ENCODE measurements at places on chromosomes 4 and X. TPM values are rescaled to one million over a fixed set of nuclear protein-coding genes. Genes with fewer than 3 reads are reported as not detected.

- DNase-seq = no peak
Observed at GRCh38 chr4:99282731-99283130, 8.1 kb downstream of the ADH1A start.

DNA sequence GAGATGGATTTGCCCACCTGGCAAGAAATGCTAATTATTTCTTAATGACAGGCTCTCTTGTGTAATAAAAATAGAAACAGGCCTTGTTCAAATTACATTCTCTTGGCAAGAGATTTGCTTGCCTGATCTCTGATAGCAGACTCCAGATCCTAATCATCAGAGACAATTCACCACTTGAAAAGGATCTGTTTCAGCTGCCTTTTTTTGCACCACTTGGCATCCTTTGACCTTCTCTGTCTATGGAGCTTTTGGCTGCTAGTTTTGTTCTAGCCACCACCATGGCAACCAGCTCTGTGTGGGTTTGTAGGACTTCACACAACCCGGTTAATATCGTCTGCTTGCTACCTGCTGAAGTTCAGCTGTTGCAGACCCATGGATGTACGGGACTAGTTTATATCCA, 241.1 kb upstream of the TLL1 start:
- DNase-seq = no peak

GPR143 gene
- total RNA-seq = not detected

GRCh38 chrX:41265615-41266014, 68.3 kb upstream of the DDX3X start:
- peak; percentile 74 for DNase-seq

PPEF1 gene
- total RNA-seq = not detected

ADRA2C gene
- total RNA-seq = not detected

GRCh38 chr4:139207247-139207646, 30.2 kb upstream of the ELF2 start:
- DNase-seq = no peak

DNA sequence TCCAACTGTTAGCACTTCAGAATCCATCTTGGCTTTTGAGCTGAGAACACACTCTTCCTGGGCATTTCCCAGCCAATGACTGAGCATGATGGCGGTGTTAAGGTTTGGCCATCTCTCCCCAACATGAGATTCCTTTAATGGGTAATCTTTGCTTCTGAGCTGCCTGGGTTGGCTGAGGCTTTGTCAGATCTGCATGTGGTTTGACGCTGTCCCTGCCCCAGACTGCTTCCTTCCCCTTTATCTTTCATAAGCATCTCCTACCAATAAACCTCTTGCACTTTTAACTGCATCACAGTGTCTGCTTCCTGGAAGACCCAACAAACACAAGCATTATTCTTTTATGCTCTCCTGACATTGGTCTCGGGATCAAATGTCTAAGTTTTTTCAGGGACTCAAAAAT, 31.5 kb upstream of the DIPK2B start:
- DNase-seq = no peak

DNA sequence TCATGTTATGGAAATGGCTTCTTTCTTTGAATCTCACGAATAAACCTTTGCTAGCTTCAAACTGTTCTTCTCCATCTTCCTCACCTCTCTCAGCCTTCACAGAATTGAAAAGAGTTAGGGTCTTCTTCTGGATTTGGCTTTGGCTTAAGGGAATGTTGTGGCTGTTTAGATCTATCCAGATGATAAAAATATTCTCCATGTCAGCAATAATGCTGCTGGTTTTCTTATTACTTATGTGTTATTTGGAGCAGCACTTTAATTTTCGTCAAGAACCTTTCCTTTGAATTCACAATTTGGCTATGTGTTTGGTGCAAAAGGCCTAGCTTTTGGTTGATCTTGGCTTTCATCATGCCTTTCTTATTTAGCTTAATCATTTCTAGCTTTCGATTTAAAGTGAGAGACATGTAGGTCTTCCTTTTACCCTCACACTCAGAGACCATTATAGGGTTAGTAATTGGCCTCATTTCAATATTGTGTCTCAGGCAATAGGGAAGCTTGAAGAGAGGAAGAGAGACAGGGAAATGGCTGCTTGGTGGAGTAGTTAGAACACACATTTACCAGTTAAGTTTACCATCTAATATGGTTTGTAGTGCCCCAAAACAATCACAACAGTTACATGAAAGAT, 5.1 kb upstream of the ADAM29 start:
- DNase-seq = no peak

DNA sequence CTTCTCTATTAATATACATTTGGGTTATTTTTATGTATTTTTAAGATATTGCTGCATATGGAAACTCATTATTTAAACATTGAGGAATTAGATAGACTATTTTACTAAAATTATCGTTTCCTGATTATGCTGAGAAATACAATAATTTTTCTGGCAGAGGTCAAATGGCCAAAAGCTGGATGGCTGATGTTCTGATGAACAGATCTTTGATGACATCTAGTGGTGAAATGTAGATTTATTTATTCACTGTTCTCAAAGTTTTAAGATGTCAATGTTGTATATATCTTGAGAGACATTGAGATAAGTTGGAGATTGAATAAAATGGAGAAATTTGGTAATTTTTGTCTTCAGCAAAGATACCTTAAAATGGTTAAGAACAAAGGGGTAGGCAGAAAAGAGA, 96.2 kb downstream of the UGT8 start:
- DNase-seq = peak; percentile 23

GRCh38 chr4:124722071-124722470, 9.5 kb upstream of the ANKRD50 start:
- no peak for DNase-seq

DNA sequence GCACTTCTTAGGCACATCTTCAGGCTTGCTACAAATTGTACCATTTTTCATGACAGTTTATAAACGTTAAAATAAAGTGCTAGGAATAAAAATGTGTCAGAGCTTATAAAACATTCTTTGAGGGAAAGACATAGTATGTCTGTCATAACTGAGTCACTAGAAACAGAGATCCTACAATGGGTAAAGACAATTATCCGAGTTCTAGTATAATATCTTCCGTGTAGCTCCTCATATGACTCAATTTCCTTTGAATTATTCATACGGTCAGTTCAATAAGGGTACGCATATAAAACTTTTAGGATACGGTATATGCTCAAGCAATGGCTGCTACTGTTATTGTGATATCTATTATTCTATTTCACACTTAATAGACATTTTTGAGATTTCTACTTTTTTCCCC, 349.1 kb downstream of the PCDH10 start:
- DNase-seq = no peak

TMSB15C gene
- total RNA-seq = 1.5 TPM

- DNase-seq = no peak
Observed at GRCh38 chrX:1093586-1094421, 118.6 kb downstream of the CRLF2 start.

DNA sequence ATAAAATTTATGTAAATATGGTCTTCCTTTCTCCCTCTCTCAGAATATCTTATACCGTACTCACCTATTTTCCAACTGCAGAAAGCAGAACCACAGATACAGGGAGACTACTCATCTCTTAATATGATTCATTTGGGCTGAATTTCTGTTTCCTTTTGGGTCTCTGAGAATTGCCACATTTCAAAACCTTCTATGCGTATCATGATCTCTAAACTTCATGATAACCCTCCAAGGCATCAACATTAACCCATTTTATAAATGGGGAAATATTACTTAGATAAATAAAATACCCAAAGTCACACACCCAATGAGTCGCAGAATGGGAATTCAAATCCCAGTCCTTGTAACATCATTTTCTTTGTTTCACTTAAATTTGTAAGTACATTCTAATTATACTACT, 16.6 kb upstream of the PRDM8 start:
- no peak for DNase-seq

GRCh38 chr4:79958466-79959264, 114.4 kb downstream of the ANTXR2 start:
- DNase-seq = no peak

- no peak for DNase-seq
Observed at GRCh38 chrX:20500949-20501348, 234.2 kb upstream of the RPS6KA3 start.

SULT1B1 gene
- 5.1 TPM for total RNA-seq

GRCh38 chr4:78691334-78691754, 84.8 kb upstream of the BMP2K start:
- no peak for DNase-seq

- DNase-seq = no peak
Observed at GRCh38 chr4:111011458-111011857, 388.6 kb upstream of the PITX2 start.

- no peak for DNase-seq
Observed at GRCh38 chrX:138748480-138748879, 37.0 kb upstream of the FGF13 start.

ADGRG4 gene
- total RNA-seq = not detected

GRCh38 chr4:187390646-187391045, 604.9 kb upstream of the ZFP42 start:
- DNase-seq = no peak

- no peak for DNase-seq
Observed at GRCh38 chrX:42247241-42247640, 323.9 kb upstream of the CASK start.

- peak; percentile 15 for DNase-seq
Observed at GRCh38 chrX:78945186-78945912, at the start of gene P2RY10. Gene P2RY10 (plus strand): TSS chrX:78945391. CDS start chrX:78960521, 15,130 bp downstream.

DNA sequence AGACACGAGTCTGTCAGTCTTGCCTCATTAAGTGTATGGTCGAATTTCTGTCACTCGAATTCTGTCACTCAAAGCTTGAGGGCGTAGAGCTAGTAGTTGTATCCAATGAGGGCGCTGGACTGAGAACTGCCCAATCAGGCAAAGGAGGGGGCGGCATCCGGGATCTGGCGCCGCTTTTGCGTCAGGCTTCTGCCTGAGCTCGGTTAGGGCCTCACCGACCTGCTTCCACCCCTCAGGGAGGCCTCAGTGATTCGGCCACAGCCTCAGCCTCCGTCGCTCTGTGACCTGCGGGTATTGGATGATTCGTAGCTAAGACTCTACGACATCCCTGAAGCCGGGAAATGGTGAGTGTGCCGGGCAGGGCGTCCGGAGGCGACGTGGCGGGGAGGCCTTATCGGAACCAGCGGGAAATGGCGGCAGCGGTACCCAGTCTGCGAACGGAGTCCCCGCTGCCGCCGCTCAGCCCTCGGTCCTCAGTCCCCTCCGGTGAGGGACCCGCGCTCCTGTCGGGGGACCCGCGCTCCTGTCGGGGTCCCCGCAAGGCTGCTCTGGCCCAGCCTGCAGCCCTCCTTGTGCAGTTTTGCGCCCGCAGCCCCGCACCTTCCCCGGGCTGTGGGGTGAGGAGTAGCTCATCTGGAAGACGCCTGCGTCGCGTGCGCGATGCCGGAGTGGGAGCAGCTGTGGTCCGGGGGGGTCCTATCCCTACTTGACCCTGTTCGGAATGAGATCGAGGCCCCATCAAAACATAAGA, 88.3 kb downstream of the ZNF718 start:
- DNase-seq = no peak

GRCh38 chr4:147461161-147461560, 19.7 kb upstream of the EDNRA start:
- DNase-seq = no peak

GRCh38 chr4:88244056-88244455, 40.3 kb downstream of the PPM1K start:
- no peak for DNase-seq

GRCh38 chr4:88227734-88228133, 56.6 kb downstream of the PPM1K start:
- no peak for DNase-seq

MAGEA2 gene
- total RNA-seq = not detected

- no peak for DNase-seq
Observed at GRCh38 chr4:8374851-8375649, 65.5 kb downstream of the ACOX3 start.

RHOXF2 gene
- not detected for total RNA-seq

CXorf51B gene
- total RNA-seq = not detected

DNA sequence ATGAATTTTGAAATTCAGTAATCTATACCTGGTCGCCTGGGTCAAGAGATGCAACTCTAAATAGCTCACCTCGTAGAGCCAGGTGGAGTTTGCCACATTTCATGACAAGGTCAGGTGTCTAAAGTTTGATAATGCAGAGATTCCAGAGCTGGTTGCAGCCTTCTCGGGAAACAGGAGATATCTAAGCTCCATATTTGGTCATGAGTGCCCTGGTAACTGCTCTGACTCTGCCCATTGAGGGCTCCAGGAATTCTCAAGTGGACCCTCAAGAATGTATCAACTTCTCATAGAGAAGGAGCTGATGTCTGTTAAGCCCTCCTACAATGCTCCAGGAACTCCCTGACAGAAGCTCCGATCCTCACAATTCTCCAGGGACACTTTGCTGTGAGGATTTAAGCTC, 33.2 kb upstream of the TSPAN5 start:
- DNase-seq = no peak

CUL4B gene
- 25.3 TPM for total RNA-seq

ODAPH gene
- 0.16 TPM for total RNA-seq

- peak; percentile 34 for DNase-seq
Observed at GRCh38 chr4:154982187-154983047, 201.3 kb downstream of the RBM46 start.

- DNase-seq = no peak
Observed at GRCh38 chr4:119729835-119730670, 101.4 kb upstream of the PDE5A start.

- no peak for DNase-seq
Observed at GRCh38 chr4:57370691-57371090, 260.5 kb upstream of the IGFBP7 start.

SUPT20HL2 gene
- not detected for total RNA-seq

CXCL13 gene
- total RNA-seq = not detected

DNA sequence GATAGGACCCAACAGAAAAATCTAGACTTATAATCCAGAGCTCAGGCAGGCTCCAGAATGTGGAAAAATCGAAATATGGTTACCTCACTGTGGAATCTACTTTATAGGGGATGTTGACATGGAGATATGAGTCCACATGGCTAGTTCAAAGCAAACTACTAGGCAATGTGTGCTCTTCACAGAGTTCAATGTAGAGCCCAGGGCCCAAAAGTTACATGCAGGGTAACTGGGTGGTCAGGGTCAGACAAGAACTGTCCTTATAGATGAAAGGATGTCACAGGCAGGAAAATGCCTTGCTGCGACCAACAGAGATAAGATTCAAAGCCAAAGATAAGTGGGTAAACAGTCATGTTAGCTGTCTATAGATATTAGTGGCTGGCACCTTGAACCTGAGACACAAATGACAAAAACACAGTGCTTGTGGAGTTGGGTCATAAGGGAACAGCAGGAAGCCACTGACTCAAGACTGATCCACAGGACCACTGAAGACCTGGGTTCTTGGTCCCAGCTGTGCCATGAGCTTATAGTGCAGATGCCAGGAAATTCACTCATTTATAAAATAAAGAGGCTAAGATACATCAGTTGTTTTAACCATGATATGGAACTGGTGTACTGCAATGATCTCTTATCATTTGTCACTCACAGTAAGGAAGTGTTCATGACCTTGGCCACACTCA, 101.7 kb upstream of the MBNL3 start:
- DNase-seq = no peak

DNA sequence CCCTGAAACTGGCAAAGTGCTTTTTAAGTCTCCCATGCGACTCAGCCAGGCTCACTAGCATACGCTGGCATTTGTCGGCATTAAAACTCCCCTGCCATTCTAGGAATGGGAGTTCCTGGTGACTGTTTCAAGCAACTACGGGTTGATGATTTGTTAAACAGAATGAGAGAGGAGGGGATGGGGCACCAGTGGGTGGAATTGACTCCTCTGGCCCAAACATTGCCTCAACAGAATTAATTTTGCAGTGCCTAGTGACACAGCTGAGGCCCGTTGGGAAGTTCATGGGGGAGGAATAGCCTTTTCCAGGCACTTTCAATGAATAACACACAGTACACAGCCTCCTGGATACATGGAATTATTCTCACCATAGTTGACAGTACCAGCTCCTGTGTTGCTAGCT, 30.1 kb downstream of the NEUROG2 start:
- no peak for DNase-seq

Data from CD8-positive, alpha-beta T cell (primary cell).